ENCODE measurements at places on chromosomes 2 and 18. TPM values are rescaled to one million over a fixed set of nuclear protein-coding genes. Genes with fewer than 3 reads are reported as not detected.
A peak's percentile ranks its signal among the peaks of the same experiment; 100 is the strongest.

- no peak for DNase-seq
These were observed 629.1 kb upstream of the SLC39A10 start for GRCh38 chr2:195027947-195028346.

- DNase-seq = no peak
These were observed 2.5 kb downstream of the KCNF1 start for GRCh38 chr2:10914272-10914693.

DNA sequence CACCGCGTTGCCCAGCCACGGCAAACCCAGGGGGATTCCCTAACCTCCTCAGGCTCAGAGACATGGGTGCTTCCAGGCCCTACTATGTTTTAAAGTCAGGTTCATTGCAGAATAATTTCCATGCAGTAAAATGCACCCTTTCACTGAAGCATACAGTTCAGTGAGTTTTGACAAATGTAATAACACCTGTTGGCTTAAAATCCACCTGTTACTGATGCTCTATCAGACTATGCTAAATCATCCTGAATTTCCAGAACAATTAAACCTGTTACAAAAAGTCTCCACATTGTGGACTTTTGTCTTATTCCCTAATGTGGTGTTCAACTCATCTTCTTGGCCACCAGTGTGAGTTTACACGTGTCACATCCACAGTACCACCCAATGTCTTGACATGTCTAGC lies 147.0 kb upstream of the ACAA2 start:
- DNase-seq = no peak

- no peak for DNase-seq
These were observed 49.5 kb downstream of the ASAP2 start for GRCh38 chr2:9256147-9256546.

SLC20A1 gene
- 41.4 TPM for polyA plus RNA-seq

LRATD1 gene
- polyA plus RNA-seq = 16.5 TPM

DNA sequence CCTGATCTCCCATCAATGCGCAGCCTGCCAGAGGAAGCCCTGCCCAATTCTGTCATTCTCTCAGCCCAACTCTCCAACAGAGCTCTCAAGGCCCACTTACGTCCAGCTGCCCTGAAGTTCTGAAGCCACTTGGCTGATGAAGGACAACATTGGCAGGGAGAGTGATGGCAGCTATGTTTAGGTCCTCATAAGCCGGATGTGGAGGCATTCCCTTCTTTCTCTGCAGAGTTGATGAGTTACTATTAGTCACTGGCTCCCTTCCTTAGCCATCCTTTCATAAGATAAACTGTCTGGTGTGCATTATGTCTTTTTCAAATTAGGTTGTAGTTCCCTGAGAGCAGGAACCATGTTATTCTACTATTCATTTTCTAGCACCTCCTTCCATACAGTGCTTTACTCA lies 22.5 kb upstream of the TACR1 start:
- no peak for DNase-seq

GAREM1 gene
- 13.8 TPM for polyA plus RNA-seq

NDUFB3 gene
- polyA plus RNA-seq = 62.2 TPM

DNAH7 gene
- polyA plus RNA-seq = 6.1 TPM

FAM124B gene
- 19.9 TPM for polyA plus RNA-seq

- no peak for DNase-seq
These were observed 56.9 kb downstream of the SLC38A11 start for GRCh38 chr2:164898475-164898874.

DNA sequence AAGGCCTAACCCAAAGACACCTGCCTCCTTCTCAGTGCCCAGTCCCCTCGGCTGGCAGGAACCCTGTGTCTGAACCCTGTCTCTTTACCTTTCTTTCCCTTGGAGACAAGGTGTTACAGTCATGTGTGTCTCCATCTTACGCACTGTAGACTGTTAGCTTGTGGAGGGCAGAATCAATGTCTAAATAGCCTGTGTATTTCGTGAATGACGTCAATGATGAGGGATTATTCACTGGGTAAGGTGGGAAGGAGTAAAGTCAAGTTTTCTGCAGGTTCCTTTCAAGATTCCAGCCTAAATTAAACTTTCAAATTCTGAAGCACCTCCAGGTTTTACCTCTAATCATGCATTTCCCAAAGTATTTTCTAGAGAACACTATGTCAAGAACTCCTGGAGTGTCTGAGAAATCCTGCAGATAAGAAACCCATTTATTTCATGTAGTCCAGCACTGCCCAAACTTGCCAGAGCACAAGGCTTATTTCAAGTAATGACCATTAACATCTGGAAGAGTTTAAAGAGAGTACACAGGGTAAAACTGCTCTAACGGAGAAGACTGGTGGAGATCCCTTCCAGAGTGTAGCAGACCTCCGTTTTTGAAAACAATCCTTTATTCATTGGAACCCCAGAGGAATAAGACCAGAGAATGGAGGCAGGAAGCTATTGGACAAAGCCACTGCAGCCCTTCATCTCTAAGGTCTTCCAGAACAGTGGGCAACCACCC lies 72.8 kb downstream of the KCNF1 start:
- peak; percentile 28 for DNase-seq

DNA sequence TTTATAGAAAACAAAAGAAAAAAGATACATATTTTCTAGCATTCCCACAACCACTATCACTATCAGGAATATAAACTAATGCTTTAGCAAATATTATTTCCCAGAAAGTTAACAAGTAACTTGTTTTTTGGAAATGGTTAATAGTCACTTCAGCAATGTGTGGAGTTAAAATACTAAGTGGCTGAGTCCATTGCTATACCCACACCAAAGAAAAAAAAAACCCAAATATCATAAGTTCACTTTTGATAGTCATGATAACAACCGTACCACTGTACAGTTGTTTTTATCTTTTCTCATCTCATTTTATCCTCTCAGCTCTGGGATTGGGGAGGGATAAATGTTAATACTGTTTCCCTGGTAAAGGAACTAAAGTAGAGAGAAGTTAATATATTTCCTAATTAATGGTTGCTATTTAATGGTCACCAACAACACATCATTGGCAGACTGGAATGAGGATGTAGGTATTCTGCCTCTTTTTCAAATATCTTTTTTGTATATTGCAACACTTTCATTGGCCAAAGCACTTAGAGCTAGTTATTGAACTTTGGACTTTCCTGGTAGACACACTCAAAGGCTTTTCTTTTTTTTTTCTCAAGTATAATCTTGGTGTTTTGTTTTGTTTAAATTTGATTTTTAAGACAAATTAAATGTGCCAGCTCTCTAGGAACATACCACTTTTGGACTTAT lies 18.4 kb upstream of the KANSL1L start:
- no peak for DNase-seq

- DNase-seq = no peak
These were observed 458.1 kb downstream of the BCL11A start for GRCh38 chr2:60095202-60095815.

DNA sequence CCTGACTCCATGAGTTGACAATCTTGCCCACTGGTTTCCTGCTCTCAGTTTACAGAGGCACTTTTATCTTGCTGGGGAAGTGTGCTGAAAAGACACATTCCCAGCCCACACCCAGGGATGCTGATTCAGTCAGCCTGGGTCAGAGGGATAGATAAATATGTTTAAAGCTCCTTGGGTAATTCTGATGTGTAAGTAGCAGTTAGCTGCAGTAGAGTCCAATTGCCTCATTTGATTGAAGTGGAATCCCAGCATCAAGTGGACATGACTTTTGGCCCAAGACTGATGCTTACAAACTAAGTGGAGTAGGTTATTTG lies 29.4 kb downstream of the PSD4 start:
- DNase-seq = no peak

DNA sequence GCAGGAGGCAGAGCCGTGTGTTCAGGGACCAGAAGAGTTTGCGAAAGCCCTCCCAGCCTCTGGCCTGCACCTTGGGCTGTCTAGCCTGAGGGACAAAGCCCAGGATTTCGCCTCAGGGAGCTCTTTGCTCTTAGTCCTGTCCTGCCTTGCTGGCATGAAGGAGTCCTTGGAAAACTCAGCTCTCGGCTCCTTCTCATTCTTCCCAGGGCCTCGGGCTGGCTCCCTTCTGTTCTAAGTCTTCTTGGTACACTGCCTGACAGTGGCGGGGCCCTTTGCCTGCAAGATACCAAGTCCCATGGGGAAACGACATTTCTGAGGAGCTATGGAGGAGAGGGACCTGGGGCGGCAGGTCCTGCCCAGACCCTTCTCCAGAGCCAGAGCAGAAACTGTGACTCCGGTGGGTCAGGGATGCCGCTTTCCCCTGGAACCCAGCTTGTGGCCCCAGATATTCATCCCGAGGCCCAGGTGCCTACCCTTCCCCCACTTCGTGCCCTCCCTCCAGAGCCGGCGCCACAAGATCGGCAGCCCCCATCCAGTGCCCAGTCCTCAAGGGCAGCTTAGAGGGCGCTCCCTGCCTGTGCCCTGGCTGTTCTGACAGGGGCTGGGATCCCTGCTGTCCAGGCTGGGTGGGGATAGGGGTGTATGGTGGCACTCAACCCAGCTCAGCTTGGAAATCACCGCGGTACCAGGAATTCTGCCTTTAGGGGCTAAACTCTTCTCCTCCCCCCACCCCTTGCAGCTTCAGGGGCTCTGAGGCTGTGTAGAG lies 5.5 kb upstream of the CYP26B1 start:
- DNase-seq = peak; percentile 27

RTP5 gene
- not detected for polyA plus RNA-seq

Data from left lung (tissue), 14 donors.